Omental fat pad (tissue), 4 donors: ENCODE measurements at places on chromosomes 1 and 21. TPM values are rescaled to one million over a fixed set of nuclear protein-coding genes. Genes with fewer than 3 reads are reported as not detected.

GRCh38 chr1:186215636-186216035, 159.4 kb downstream of the TPR start:
- DNase-seq: no peak

DNA sequence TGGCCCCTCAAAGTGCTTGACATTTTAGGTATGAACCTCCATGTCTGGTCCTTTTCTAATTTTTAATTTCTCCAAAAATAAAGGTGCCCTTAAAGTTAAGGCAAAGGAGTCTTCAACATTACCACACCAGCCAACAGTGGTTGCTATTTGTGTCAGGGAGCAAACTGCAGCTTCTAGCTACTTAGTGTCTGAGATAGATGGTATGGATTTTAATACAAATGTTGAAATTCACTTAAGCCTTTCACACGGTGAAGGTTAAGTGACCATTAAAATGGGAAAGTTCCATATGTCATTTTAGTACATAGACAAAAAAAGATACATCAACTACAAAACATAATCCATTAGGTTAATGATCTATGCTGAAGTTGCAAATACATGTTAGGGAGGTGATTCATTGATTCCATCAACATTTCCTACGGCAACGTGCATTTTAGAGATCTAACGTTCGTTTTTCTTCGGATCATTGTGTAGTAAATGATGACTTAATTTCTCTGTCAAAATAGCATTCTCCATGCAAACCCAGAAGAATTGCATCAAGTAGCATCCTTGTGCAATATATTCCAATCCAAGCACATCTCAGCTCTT, 48.2 kb upstream of the RGS21 start:
- no peak for DNase-seq

- no peak for DNase-seq
These were observed 145.4 kb downstream of the PTGER3 start for GRCh38 chr1:70902211-70902610.

GRCh38 chr1:197464044-197464443, 196.0 kb downstream of the CRB1 start:
- no peak for DNase-seq

- no peak for DNase-seq
These were observed 136.4 kb downstream of the AKT3 start for GRCh38 chr1:243713470-243714186.

DNA sequence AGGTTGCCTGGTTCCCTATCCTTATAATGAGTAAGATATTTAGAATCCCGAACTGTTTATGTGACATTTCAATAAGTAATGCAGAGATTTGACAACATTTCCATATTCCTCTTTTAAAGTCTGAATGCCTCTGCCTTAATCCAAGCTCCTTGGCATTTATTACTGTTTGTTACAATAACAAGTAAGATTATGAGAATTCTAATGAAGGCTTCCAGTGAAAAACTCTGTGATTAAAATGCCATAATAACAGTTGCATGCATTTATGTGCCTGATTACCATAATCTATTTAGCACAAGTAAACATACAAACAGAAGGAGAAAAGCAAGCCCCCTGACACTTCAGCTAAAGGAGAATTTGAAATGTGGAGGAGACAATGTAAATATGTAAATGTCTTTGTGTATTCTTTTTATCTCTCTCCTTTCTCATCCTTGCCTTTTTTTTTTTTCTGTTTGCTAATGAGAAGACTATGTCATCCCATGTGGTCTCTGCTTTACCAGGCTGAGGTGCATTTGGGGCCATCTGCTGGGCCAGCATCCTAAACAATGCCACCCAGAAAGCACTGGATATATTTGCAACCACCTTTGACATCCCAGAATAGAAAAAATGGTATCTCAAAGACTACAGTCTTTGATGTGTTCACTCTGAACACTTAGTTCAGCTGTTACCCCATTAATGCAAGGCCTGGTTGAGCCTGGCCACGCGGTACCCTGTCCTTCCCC, 17.2 kb upstream of the OLIG2 start:
- no peak for DNase-seq

GRCh38 chr1:232990176-232991128, 40.0 kb downstream of the NTPCR start:
- DNase-seq: no peak

GRCh38 chr1:200674838-200675587, 5.3 kb upstream of the DDX59 start:
- DNase-seq: no peak

- DNase-seq: no peak
These were observed 96.2 kb downstream of the RNF220 start for GRCh38 chr1:44501047-44501890.

- no peak for DNase-seq
These were observed 7.9 kb downstream of the MYBPHL start for GRCh38 chr1:109298666-109299557.

- no peak for DNase-seq
These were observed 24.0 kb downstream of the COQ8A start for GRCh38 chr1:226964068-226964425.

- DNase-seq: no peak
These were observed 35.1 kb downstream of the DIRAS3 start for GRCh38 chr1:68015369-68015768.

DNA sequence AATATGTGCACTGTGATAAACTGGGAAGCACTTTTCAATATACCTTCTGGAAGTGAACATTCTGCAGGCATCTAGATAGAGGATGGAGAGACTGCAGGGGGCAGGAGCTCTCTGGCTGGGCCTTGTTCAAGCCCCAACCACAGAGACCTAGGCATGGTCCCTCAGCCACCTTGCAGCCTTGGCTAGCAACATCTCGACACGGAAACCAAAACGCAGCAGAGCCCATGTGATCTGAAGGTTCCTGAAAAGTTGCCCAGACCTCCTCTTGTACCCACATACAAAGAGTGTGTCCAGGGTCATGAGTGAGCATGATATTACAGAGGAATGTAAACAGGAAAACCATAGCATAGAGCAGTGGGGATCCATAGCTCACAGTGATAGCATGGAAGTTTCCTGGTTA, 33.1 kb upstream of the SAMD11 start:
- no peak for DNase-seq

GRCh38 chr1:240831191-240831631, 219.3 kb upstream of the GREM2 start:
- no peak for DNase-seq

GRCh38 chr21:25559746-25560145, 47.5 kb downstream of the MRPL39 start:
- no peak for DNase-seq

- no peak for DNase-seq
These were observed 77.0 kb upstream of the GNG4 start for GRCh38 chr1:235726557-235726956.

- DNase-seq: no peak
These were observed 46.9 kb upstream of the LIN9 start for GRCh38 chr1:226355669-226356551.

DNA sequence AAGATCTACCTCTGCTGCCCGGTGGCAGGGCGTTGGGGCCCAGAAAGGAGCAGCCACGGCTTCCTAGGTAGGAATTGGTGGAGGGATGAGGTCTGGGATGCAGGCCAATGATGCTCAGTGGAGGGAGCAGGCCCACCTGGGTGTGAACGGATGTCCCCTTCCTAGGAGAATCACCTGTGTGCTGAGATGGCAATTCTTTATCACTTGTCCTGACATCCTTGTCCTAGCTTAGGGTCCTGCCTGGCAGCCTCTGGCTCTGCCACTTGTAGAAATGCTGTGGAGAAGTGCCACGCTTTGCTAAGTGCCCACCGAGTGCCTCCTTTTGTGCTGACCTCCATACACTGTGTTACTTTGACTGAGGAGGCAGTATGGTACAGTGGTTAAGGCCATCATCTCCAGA, 12.8 kb downstream of the EDN2 start:
- DNase-seq: no peak

GRCh38 chr1:211549092-211549711, 29.8 kb downstream of the SLC30A1 start:
- no peak for DNase-seq

DNA sequence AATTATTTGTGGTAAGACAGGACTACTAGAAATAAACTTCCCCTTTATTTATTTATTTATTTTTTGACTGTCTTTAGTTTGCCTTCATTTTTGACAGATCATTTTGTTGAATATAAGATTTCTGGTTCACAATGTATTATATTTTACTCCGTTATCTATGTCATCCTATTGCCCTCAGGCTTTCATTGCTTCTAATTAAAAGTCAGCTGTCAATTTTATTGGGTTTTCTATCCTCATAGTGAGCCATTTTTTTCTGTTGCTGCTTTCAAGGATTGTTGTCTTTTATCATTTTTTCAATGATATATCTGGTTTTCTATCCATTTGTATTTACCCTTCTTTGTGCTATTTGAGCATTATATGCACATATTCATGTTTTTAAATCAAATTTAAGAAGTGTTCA, 866.2 kb downstream of the LRRIQ3 start:
- no peak for DNase-seq

- DNase-seq: no peak
These were observed 17.6 kb downstream of the ESRRG start for GRCh38 chr1:216705676-216706075.

- no peak for DNase-seq
These were observed 23.6 kb upstream of the TTLL10 start for GRCh38 chr1:1150100-1150499.

GRCh38 chr1:150695561-150695960, 1.4 kb downstream of the GOLPH3L start:
- no peak for DNase-seq

- DNase-seq: no peak
These were observed 78.8 kb upstream of the IPO9 start for GRCh38 chr1:201750120-201750519.

DNA sequence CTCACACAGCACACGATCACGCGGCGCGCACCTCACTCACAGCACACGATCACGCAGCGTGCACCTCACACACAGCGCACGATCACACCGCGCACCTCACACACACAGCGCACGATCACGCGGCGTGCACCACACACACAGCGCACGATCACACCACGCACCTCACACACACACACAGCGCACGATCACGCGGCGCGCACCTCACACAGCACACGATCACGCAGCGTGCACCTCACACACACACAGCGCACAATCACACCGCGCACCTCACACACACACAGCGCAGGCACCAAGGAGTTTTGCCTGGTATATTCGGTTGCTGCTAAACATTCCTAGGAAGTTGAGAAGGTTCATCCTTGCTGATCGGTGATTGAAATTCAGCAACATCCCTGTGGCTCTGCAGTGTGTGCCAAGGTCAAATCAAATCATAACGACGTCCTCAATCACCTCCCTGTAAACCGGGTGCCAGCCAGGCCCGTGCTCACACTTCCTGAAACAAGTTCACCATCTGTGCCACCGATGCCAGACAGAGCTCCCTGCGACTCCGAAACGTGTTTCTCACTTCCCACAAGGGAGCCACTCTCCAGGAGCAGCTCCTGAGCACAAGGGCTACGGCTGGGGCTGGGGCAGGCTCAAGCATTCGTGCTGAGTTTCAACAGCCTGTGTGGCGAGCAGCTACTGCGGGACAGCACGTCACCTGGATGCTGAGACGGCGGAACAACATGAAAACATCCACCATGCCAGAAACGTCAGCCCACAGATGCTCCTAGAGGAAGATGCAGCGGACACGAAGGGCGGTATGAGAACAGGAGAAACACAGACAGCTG, 30.2 kb downstream of the WDR4 start:
- DNase-seq: no peak

DNA sequence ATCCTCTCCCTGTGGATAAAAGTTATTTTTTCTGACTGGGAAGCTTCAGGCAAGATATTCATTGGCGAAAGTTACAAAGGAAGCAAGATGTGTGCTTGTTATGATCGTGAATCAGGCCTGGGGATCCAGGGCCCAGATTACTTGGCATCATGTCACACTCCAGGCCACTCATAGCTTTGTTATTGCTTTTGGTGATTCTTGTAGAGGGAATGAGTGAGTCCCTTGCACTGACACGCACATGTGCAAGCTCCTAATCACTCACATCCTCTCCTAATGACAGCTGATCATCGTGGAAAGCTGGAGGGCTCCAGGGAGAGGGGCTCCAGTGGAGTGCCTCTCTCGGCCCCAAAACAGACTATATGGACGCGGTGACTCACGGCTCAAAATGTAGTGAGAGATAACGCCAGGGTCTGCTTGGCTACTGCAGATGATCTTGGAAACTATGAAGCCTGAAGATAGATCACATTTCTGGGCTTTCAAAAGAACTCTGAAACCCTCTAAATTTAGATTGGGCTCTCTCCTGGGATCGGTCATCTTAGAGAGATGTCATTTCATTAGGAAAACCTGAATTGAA, 481.1 kb upstream of the USP24 start:
- no peak for DNase-seq

- DNase-seq: no peak
These were observed 118.5 kb downstream of the EIF4G3 start for GRCh38 chr1:21058035-21058793.

DNA sequence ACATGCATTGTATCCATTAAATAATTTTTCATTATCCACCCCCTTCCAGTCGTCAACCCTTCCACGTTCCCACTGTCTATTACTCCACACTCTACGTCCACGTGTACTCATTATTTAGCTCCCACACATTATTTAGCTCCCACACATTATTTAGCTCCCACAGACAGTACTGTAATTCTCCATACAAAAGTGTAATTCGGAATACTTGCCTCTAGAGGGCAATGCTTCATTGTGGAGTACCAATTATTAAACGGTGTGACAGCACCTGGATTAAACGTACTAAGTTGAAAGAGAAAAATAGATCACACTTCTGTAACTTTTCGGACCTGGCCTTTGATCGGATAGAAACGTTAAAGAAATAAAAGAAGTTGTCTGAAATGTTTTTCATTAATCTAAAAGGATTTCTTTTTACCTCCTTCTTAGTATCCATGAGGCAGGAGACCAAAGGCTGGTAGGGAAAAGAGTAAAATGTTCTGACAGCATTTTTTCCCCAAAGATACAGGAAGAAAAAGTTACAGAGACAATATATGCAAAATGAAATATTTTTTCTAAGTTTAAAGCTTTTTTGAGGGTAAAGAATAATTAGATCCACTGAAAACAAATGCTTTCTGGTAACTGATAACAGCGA, 99.2 kb downstream of the LHX8 start:
- DNase-seq: no peak

DNA sequence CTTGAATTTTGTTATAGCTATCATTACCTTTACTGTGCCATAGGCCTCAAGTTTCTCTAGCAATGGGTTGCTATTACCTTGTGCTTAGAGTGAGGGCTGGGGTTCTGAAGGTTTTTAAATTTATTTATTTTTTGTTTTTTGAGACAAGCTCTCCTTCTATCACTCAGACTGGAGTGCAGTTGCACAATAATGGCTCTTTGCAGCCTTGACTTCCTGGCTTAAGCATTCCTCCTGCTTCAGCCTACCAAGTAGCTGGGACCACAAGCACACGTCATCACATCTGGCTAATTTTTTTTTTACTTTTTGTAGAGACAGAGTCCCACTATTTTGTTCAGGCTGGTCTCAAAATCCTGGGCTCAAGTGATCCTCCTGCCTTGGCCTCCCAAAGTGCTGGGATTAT, 41.5 kb downstream of the SNX27 start:
- DNase-seq: no peak

- DNase-seq: peak; percentile 63
These were observed 11.9 kb upstream of the EDN2 start for GRCh38 chr1:41496080-41497055.

Gene PTPN22
- total RNA-seq: 3.3 TPM

Gene CASZ1
- 2.5 TPM for total RNA-seq

Gene CD101
- total RNA-seq: 2.0 TPM

Gene OR2T8
- not detected for total RNA-seq

Gene BLACAT1
- 0.36 TPM for total RNA-seq

Gene OR2T35
- total RNA-seq: not detected

Gene SMPDL3B
- total RNA-seq: 2.9 TPM

Gene SNX7
- 12.6 TPM for total RNA-seq

Gene NTNG1
- 1.3 TPM for total RNA-seq

Gene PSRC1
- 1.7 TPM for total RNA-seq

Gene LCE3D
- not detected for total RNA-seq

Gene RAB29
- 26.9 TPM for total RNA-seq

Gene CLCA2
- total RNA-seq: 1.1 TPM

Gene FCRL5
- 1.2 TPM for total RNA-seq

Gene AK5
- 0.84 TPM for total RNA-seq
